Camera-type eye (tissue), 1 donor: ENCODE measurements at places on chromosomes 7 and 10. TPM values are rescaled to one million over a fixed set of nuclear protein-coding genes. Genes with fewer than 3 reads are reported as not detected.

Gene MRPL43
- total RNA-seq, result 50.3 TPM

Gene MRM2
- total RNA-seq, result 22.0 TPM

Gene TCF7L2
- total RNA-seq, result 21.1 TPM

Gene CRTAC1
- total RNA-seq, result 19.3 TPM

Gene LIPK
- not detected for total RNA-seq

Gene CFTR
- 2.5 TPM for total RNA-seq

Gene CXCL12
- 117 TPM for total RNA-seq

Gene ADCY1
- total RNA-seq, result 43.0 TPM

Gene NPS
- not detected for total RNA-seq

Gene KNDC1
- total RNA-seq, result 8.6 TPM

Gene AKR1D1
- not detected for total RNA-seq

Gene PCGF5
- 47.3 TPM for total RNA-seq

Gene SOSTDC1
- total RNA-seq, result 47.6 TPM
